Colonic mucosa (tissue), 4 donors: ENCODE measurements at places on chromosomes 13 and 19. TPM values are rescaled to one million over a fixed set of nuclear protein-coding genes. Genes with fewer than 3 reads are reported as not detected.

Gene REEP6
- total RNA-seq, result 6.4 TPM

Gene ZIK1
- 1.3 TPM for total RNA-seq

Gene SBK3
- total RNA-seq, result not detected

Gene TNFSF13B
- 2.9 TPM for total RNA-seq

Gene NUDT19
- total RNA-seq, result 25.1 TPM

Gene MUC16
- not detected for total RNA-seq

Gene RNF17
- total RNA-seq, result not detected

Gene C19orf81
- total RNA-seq, result not detected

Gene LILRB4
- total RNA-seq, result 1.4 TPM

Gene SPIB
- 32.5 TPM for total RNA-seq

Gene ADGRE3
- not detected for total RNA-seq

Gene ZNF100
- total RNA-seq, result 9.7 TPM

Gene FCHO1
- total RNA-seq, result 3.9 TPM

Gene CAPN12
- 5.2 TPM for total RNA-seq

Gene C19orf85
- not detected for total RNA-seq

Gene PSG5
- not detected for total RNA-seq

Gene SLITRK6
- 2.6 TPM for total RNA-seq

Gene SPACA6
- 4.3 TPM for total RNA-seq

Gene KLC3
- total RNA-seq, result not detected

Gene GGN
- total RNA-seq, result 0.37 TPM

Gene PCSK4
- total RNA-seq, result 5.8 TPM

Gene CD22
- 3.0 TPM for total RNA-seq

Gene GZMM
- total RNA-seq, result 1.0 TPM

Gene MATK
- 0.66 TPM for total RNA-seq

Gene PIBF1
- total RNA-seq, result 12.3 TPM

Gene MYO16
- total RNA-seq, result 0.05 TPM

Gene FXYD1
- 8.8 TPM for total RNA-seq

Gene DOHH
- total RNA-seq, result 9.5 TPM

Gene PRTN3
- not detected for total RNA-seq

Gene ZNF223
- total RNA-seq, result 5.1 TPM

Gene WDFY2
- total RNA-seq, result 2.7 TPM

Gene KCNJ14
- 0.35 TPM for total RNA-seq

Gene AMER2
- total RNA-seq, result not detected

Gene NFIC
- 71.3 TPM for total RNA-seq

Gene ZNF320
- total RNA-seq, result 4.6 TPM

Gene KLK11
- total RNA-seq, result 0.88 TPM

Gene ZNF627
- total RNA-seq, result 7.6 TPM

Gene NAPSA
- total RNA-seq, result 1.9 TPM
